Activated naive CD4-positive, alpha-beta T cell (primary cell): ENCODE measurements at places on chromosomes 5 and 9.

DNA sequence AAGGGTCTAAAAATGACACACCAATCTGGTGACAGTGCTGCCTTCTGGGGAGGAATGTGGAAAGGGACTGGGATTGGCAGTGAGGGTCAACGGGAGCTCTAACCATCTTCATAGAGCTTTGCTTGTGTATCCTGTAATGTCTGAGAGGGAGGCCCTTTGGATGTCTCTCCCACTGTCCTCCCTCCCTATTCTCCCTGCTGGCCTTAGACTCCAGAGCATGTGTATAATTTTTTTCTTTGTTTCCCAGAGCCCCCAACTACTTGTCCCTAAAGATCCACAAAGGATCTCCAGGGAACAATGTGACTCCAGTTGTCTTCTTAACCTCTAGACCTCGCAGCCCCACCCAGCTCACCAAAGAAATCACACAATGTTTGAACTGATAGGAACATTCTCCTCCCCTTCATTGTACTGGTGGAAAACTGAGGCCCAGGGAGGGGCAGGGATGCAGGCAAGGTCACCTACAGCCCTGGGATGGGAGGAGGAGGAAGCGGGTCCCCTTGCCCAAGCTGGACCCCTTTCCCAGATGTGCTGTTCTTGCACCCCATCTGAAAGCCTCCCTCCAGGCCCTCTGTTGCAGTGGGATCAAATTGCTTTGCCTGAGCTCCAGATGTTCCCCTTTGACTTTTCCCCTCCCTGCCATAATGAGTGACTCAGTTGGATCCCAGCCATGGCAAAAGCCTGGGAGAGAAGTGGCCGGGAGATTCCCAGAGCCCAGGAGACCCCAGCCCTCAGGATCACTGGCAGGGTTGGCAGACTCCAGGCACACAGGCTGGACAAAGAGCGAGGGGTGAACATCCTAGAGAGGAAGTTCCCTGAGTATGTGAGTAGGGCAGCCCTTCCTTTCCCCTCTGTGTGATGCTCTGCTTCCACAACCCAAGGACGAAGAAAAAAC is 21.8 kb downstream of the SPARC start:
- DNase-seq: no peak

- DNase-seq: no peak
These were observed 154.9 kb downstream of the TENT4A start for GRCh38 chr5:6868171-6868570.

DNA sequence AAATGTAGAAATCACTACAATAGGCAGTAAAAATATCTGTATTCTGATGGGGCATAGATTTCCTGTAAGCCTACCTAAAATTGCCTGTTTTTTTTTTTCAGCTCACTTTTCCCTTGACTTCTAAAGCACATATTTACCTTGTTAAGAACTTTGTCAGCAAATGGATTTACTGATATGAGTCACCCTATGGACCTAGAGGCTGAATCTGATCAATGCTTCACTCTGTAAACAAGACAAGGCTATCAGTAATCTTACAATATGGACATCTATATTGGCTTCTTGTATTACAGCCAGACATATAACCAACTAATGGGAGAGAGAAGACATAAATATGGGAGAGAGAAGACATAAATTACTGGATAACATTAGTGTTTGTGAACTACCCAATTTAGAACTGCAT is 792.7 kb upstream of the CHD1 start:
- no peak for DNase-seq

DNA sequence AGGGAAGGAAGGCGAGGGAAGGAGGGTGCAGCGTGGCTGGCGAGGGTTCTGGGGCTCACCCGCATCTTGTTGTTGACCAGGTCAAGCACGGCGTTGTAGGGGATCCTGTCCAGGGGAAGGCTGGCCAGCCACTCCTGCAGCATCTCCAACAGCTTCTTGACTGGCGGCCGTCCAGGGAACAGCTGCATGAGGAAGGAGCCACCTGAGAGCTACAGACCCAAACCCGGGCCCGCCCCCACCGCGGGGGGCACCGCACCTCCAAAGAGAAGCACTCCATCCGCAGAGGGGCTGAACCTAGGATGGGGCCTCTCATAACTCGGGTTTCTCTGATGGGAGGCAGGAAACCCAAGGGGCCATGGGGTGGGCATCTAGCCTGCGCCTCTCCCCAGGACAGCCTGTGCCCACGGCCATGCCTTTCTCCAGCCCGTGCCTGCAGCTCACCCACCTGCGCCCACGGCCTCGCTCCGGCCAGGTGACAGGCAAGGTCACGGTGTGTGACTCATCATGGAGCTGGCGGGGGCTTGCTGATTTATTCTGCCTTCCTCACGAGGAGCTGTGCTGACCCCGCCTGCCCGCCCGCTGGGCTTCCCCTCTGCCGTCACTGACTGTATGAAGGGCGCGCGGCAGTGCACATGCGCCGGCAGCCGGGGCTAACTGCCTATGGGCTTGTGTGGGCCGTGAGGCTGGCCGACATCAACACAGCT is 11.8 kb upstream of the LHX3 start:
- no peak for DNase-seq

DNA sequence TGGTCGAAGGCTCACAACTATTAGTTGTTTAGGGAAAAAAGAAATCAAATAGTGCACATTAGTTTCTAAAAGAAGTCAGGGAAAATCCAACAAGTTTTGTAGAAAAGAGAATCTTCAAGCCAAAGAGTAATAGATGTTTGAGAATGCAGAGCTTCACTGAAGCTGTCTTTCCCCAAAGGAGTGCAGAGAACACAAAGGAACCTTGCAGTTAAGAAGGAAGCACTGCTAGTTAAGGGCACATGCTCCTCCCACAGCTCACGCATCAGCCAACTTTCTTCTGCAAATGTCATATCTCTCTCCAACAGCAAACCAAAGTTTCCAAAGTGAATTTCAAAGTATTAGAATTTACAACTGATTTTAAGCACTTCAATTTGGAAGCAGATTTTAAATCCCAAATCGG is 116.4 kb upstream of the FST start:
- DNase-seq: no peak

DNA sequence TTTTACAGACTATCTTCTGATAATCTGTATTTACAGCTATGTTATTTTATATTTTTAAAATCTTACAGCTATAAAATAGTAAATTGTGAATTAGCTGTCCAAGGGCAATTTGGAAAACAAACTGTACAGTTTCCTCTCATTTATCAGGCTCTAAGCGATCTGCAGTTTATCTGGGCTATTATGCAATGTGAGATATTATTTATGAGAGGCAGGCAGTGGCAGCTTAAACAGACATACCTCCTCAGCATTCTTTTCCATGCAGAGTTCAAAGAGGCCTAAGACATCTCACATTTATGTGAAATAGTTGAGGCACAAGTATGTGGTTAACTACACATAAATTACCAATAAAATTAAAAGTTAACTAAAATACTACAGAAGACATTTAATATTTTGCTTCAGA is 10.2 kb downstream of the NIPSNAP3B start:
- no peak for DNase-seq

- DNase-seq: no peak
These were observed 192.5 kb upstream of the RORB start for GRCh38 chr9:74304598-74304997.

GRCh38 chr5:54024466-54024865 is 285.9 kb downstream of the ARL15 start:
- DNase-seq: no peak

- no peak for DNase-seq
These were observed 259.0 kb downstream of the GADD45G start for GRCh38 chr9:89863837-89864236.

- DNase-seq: no peak
These were observed 16.4 kb upstream of the FLT4 start for GRCh38 chr5:180665682-180666404.

DNA sequence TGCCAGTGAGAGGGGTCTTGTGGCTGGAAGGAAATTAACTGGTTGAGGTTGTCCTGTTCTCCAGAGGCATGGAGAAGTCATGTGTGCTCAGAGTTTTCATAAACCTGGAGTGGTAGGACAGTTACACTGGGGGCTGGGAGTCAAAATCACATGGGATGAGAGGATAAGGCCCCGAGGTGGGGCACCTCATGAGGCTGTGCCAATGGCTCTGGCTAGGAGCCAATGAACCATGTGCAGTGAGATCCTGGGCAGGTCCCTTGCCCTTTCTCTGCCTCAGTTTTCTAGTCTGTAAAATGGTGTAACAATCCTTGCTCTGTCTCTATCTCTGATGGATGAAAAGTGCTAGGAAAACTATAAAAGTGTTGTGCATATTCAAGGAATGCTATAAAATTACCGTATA is 7.0 kb upstream of the SYNPO start:
- no peak for DNase-seq

- DNase-seq: no peak
These were observed 2376.7 kb downstream of the MAT2B start for GRCh38 chr5:165882099-165882498.

- no peak for DNase-seq
These were observed 59.1 kb upstream of the TBC1D2 start for GRCh38 chr9:98314381-98315066.

DNA sequence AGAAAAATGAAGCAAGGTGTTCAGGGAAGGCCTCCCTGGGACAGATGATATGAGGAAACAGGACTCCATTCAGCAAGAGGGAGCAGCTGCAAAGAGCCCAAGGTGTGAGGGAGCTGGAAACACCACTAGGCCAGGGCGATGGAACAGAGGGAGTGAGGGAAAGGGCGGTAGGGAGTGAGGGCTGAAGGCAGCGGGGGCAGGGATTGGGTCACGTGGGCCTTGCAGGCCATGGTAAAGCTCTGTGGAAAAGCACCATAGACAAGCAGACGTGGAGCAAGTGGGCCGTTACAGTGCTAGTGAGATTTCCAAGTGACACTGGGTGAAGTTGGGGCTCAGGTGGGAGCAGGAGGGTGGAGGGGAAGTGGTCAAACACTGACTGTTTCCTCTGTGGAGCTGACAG is 10.8 kb upstream of the PRRC1 start:
- no peak for DNase-seq

DNA sequence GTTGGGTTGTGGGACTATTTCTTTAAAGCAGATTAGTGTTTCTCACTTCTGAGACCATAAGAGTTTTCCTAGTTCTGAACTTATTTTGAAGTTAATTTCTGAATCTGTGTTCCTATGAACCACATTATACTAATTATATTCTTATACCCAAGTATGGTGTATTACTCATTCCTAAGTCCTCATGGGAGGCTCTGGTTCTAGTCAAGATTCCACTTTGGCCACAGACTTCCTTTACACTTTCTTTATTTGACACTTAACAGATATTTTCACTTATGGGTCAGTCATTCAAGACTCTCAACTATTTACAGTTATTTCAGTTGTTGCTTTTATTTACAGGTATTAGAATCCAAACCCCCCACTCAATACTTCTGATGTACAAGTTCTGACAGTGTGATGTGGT is 937.2 kb upstream of the TYRP1 start:
- DNase-seq: no peak

DNA sequence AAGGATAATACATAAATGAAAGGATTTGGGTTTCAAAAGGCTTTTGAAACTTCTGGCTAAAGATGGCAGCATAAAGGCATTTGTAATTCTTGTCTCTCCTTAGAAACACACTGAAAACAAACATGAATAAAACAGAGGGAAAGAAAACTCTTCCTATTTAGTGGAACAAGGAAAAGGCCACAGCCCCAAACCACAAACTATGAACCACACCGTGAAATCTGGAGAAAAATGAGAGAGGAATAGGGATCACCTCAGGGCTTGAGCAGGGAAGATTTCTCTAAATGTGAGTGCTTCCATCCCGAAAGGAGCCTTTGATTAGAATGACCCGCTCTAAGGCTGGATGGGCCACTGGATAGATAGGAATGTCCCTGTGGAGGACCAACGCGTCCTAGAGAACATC is 119.6 kb downstream of the SEC61B start:
- no peak for DNase-seq

DNA sequence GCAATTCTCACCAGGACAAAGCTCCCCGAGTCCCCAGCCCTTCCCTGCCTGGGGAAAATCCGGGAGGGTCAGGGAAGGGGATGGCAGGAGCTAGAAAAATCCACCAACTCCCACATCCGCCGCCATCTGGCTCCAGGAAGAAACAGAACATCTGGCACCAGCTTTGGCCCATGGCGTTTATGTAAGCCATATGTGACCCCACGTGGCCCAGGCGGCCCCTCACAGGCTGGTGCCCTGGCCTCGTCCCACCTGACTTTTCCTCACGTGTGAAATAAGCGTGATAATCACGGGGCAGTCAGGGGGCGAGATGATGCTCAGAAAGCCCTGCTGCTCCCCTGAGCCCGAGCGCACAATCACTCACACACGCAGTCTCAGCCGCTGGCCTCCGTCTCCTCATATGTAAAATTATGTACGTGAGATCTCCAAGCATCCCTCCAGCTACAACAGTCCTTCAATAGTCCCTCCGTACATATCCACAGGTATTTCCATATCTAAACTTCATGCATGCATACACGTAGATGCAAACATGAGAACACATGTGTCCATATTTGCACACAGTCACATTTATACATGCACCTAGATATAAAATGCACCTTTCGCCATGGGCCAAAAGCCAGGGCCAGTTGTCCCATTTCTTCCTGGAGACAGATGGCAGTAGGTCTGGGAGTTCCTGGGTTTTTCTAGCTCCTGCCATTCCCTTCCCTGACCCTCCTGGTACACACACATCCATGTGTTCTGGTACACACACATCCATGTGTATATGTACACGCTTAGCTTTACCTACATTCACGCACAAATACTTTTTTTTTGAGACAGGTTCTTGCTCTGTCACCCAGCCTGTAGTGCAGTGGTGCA is 28.9 kb downstream of the PLPP7 start:
- no peak for DNase-seq

GRCh38 chr5:104344809-104345208 is 782.2 kb upstream of the NUDT12 start:
- DNase-seq: no peak

GRCh38 chr9:135260221-135261180 is 173.0 kb downstream of the OLFM1 start:
- no peak for DNase-seq

DNA sequence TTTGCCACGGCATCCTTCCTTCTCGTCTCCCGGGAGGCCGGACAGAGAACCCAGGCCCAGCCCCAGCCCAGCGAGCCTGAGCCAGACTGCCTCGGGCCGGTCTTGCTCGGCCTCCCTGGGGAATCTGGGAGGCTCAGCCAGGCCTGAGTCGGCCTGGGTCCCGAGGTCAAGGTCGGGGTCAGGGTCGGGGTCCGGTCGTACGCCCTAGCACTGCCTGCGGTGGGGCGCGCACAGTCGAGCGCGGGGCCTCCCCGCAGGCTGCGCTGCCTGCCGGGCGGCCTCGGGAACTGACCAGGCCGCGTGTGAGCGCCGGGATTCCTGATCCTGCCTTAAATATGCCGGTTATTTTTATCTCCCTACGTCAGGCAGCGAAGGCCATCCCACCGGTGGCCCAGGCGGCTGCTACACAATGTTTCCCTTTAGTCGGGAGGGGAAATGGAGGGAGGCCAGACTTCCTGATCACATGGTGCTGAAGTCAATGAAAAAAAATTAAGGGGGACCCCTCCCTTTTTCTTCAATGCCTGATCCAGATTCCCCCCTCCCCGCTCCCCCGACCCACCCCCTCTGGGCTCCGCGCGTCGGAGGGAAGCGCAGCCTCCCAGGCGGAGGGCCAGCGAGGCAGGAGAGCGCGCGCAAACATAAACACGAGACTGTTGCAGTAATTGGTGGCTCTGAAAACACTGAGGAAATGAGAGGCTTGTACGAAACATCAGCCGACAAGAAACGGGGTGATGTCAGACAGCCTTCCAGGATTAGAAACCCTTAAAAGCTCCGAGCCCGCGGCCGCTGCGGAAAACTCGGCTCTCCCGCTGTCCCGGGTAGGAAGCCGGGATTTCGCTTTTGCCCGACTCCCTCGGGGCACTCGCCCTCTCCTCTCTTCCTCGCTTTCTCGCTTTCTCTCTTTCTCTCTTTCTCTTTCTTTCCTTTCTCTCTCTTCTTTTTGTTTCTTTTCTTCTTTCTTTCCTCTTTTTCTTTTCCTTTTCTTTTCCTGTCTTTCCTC is 148.2 kb upstream of the KLF4 start:
- no peak for DNase-seq
